ENCODE measurements at places on chromosomes 6 and 20.

DNA sequence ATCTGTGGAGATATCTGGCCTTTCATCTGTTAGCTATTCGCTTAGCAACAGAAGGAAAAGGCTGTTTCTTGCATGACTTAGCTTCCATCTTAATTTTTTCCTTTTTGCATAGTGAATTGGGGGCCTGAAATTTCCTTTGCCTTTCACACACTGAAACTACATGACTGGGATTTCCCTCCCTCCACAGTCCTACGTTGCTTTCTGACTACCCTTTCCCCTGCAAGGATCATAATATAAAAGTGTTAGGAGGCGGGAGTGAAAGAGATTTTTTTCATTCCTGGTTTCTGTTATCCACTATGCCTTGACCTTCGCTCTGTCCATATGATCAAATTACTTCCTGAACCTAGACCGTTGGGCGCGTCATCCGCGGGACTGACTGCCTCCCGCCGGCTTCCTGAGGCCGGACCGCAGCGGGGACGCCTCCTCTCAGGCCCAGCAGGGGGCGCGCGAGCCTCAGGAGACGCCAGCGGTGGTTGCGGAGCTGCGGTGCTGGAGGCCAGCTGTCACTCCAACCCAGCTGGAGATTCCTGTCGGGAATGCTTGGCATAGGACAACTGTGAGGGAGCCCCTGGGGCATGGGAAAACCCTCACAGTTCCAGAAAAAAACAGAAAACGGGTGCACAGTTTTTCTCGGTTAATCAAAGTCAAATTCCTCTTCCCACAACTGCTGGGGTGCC is 55.6 kb downstream of the MEP1A start:
- DNase-seq = no peak

GRCh38 chr6:123332070-123332469 is 304.7 kb downstream of the TRDN start:
- no peak for DNase-seq

DNA sequence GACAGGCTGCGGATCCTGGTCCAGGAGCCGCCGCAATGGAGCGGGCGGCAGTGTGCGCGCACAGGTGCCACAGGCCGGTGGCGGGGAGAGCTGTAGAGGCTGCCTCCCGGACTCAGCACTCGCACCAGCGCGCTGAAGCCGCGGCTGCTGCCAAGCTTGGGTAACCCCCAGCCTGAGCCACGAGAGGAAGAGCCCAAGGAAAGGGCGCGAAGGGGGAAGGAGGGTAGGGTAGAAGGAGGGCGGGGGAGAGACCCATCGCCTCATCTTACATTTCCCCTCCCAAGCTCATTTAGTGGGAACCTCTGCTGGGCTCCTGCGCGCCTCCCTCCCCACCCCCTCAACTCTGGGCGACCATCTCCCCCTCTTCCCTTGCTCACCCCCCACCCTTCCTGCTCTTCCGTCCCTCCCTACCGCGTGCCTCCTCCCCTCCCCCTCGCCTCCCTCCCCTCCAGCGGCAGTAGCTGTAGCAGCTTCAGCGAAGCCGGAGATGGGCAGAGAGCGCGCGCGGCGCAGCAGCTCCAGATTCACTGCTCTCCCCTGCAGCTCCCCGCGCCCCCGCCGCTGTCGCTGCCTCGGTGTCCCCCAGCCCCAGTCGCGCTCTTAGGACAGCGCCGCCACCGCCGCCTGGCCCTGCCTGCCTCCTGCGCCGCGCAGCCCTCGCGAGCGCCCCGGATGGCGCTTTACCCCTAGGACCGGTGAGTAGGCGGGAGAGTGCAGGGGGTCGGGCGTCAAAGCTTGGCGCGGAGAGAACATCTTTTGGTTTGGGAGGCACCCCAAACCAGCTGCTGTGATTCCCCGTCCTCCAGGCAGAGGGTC is at the start of gene FUT9:
Gene FUT9 (plus strand): TSS at position 457 of the 816 bp plus-strand sequence. CDS start 187,182 bp downstream, outside the sequence.
- no peak for DNase-seq

DNA sequence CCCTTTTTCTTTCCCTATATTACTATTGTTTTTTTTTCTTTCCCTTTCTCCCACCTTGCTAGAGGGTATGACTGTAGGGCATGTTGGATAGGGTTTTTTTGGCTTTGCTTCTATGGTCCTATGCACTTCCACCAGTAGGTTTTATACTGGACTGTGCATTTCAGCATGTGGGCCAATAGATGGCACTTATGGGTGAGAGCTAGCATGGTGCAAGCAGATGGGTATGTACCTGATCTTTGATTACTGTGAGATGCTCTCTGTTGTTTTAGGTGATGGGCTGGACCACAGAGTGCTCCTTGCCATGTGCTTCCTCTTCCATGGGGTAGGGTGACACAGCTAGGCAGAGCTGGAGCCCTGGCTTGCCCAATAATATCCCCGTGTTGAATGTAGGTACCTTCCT is 128.5 kb upstream of the CHD6 start:
- DNase-seq = no peak

DNA sequence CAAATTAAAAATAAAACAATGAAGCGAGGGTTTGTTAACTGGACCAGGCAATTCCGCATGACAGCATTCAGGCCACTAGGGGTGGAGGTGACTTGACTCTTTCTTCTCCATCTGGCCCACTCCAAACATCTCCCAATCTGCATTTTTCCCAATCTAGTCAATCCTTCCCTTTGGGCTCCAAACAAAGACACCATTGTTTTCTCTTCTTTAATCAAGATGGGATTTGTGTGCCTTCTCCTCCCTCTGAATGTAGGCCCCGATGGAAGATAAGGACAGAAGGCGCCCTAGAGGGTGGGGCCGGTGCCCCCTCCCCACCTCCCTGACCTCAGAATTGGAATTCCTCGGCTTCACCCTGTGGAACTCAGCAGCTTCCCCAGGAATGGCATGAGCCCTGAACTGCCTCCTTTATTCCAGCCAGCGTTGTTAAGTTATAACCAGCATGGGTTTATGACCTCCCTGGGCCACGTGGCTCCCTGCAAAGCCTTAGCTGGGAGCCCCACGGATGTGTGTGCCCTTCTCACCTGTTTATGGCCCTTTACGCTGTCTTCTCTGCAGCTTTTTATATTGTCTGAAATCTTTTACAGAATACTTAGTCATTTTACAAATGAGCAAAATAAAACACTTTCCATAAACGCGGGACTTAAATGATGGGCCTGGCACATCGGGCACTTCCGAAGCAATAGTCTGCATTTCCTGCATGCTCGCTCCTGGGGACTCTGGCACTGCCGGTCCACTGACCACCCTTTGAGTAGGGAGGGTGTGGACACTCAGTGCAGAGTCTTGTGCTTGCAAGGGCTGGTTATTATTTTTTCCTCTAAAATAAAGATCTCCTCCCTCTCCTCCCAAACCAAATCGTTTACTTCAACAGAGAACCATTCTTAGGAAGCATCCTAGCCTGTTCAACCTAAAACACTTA is 24.5 kb downstream of the OVOL2 start:
- no peak for DNase-seq

- DNase-seq = no peak
These were observed 146.6 kb downstream of the DHX35 start for GRCh38 chr20:39108746-39109145.

- DNase-seq = no peak
These were observed 29.1 kb upstream of the ZC3H12D start for GRCh38 chr6:149513915-149514314.

GRCh38 chr20:1336699-1337367 is 7.9 kb upstream of the SDCBP2 start:
- no peak for DNase-seq

DNA sequence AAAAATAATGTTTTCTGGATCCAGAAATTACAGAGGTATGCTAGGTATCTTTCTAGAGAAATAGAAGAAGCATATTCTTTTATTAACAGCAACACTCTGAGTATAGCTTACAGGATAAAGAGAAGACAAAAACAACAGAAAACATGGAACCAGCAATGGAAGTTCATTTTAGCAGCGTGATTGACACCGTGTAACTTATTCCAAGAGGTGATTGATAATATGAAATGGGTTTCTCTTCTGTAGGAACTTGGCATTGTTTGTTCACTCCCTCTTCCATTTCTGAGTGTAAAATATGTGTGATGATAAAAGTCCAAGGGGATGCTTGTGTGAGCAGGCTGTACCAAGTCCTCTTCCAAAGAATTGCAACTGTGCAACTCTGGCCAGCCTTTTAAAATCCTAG is 303.0 kb downstream of the COL12A1 start:
- no peak for DNase-seq
